ENCODE measurements at places on chromosomes 13 and 19. TPM values are rescaled to one million over a fixed set of nuclear protein-coding genes. Genes with fewer than 3 reads are reported as not detected.

The TRPM4 gene
- 398 TPM for total RNA-seq

The ADGRE2 gene
- total RNA-seq, result 4.2 TPM

The PSG4 gene
- not detected for total RNA-seq

The CEACAM19 gene
- 8.0 TPM for total RNA-seq

The CRLF1 gene
- 7.0 TPM for total RNA-seq

The GNA15 gene
- total RNA-seq, result 4.3 TPM

The ZNF776 gene
- 16.5 TPM for total RNA-seq

The LYPD3 gene
- total RNA-seq, result 0.46 TPM

The NRTN gene
- total RNA-seq, result 1.4 TPM

The TMEM38A gene
- total RNA-seq, result 5.6 TPM

The DMKN gene
- total RNA-seq, result 10.7 TPM

The GATAD2A gene
- 107 TPM for total RNA-seq
